D721Med (cell line): ENCODE measurements at places on chromosomes 2 and 18.

- DNase-seq = no peak
These were observed 372.8 kb downstream of the TMX3 start for GRCh38 chr18:68342039-68342659.

- DNase-seq = peak; percentile 94
These were observed 7.8 kb downstream of the RAX start for GRCh38 chr18:59265246-59265973.

DNA sequence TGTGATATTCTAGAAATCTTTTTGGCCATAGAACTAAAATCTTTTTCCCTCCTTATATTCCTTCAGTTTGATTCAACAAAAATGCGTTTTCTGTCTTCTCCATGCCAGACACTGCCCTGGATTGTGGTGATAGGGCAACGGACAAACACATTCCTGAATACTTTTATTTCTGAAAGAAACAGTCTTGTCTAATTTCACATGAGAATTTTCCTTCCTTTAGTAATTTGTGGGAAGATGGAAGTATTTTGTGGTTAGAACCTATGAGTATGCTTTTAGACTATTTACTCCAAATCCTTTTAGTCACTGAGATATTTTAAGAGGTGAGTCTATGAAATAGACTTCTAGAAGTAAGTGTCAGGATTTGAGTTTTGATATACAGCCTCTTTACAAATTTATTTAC is 49.6 kb downstream of the COL5A2 start:
- no peak for DNase-seq

DNA sequence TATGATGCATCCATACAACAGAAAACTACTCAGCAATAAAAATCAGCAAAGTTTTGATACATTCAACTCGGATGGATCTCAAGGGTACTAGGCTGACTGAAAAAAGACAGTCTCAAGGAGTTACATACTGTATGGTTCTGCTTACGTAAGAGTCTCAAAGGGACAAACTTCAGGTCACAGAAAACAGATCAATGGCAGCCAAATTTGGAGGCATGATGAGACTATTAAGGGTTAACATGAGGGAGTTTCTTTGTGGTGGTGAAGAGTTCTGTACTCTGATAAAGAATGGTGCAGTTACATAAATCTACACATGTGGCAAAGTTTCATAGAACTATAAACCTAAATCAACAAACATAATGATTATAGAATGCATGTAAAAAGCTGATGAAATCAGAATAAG is 81.4 kb downstream of the COBLL1 start:
- DNase-seq = no peak

GRCh38 chr18:36294031-36294430 is 3.5 kb upstream of the FHOD3 start:
- no peak for DNase-seq

DNA sequence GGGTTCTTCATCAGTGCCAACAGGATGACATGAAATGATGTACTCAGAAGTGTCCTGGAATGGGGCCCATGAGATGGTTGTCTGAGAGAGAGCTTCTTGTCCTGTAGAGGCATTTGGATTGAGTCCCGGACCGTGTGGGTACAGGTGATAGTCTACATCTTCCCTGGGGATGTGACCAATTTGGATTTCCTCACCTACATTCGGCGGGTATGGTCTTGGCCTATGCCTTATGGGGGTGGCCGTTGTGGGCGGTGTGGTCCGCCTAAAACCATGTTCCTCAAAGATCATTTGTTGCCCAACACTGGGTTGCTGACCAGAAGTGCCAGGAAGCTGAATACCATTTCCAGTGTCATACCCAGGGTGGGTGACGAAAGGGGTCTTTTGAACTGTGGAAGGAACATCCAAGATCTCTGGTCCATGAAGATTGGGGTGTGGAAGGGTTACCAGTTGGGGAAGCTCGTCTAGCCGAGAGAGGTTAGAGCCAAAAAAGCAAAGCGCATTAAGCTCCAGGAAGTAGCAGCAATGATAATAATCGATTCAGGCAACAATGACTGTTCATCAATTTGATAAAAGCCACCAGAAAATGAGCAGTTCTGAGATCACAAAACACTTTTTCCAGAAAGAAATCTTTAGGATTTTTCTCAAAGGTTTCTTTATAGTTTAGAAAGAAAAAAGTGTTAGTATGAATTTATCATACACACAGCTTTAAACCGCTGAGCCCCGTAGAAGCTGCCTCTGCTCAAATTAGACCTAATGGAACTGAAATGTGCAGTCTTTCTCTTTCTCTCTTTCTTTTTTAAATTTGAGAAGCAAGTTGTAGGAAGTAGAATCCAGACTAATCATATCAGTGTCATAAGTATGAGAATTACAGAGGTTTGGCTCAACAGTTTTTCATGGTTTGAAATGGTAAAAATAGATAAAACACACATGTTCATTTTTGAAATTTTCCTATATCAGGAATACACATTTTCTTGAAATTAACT is 60.3 kb downstream of the ATIC start:
- DNase-seq = no peak

DNA sequence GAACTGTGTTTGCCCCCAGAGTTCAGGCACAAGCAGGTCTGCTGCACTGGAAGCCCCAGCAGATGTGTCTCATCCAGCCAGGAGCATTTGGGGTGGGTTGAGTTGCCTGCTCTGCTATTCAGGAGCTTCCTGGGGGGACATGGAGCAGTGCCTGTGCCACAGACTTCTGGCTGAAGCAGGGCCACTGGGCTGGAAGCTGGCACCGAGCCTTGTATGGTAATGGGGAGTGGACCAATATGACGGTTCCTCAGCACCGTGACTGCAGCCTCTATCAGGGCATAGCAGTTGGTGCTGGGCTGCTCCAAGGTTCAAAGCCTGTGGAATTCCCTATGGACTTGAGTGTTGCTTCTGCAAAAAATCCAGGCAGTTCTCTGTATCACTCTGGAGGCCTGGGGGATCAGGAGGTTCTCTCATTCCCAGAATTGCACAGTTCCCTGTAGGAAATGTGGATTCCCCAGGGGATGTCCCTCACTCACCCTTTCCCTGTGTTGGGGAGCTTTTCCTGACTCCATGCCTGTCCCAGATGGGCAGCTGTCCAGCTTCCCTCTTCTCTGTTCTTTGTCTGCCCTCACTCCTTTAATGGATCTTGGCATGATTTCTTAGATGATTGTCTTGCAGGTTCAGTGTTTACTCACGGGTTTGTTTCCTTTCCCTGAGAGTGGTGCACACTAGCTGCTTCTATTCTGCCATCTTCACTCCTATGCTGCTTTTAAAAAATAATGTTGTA is 37.2 kb upstream of the THSD7B start:
- no peak for DNase-seq

- DNase-seq = no peak
These were observed 62.6 kb downstream of the CIB4 start for GRCh38 chr2:26578581-26578980.

- DNase-seq = no peak
These were observed 15.9 kb downstream of the RNF152 start for GRCh38 chr18:61876899-61877298.

- DNase-seq = no peak
These were observed 95.1 kb upstream of the SERPINE2 start for GRCh38 chr2:224134003-224134734.

- DNase-seq = no peak
These were observed 24.0 kb upstream of the B3GNT7 start for GRCh38 chr2:231371430-231372054.
